Right forelimb (tissue), 1 donor: ENCODE measurements at places on chromosomes 2 and 18.

DNA sequence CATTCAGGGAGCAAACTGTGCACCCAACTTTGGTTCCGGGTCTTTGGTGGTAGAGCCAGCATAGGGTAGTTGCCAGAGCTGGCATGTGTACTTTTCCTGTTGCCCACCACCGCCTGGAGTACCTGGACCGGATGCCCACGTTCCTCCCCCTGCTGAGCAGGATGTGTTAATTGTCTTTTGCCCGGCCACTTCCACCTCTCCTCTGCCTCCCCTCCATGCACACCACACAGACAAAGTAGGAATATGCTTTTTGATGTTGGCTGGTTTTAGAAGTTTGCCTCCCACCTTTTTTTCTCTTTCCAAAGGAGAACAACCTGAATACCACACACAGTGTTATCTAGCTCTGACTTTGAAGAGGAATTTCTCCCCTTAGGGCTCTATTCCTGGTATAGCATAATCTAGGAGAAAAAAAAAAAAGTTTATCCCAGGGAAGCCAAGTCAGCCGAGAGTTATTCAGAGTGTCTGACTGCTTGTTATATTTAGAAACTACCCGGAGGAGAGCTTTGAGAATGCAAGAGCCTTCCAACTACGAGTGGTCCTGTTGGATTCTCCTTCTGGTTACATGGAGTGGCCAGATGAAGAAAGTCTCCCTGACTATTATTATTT lies 111.9 kb downstream of the SETBP1 start:
- no peak for DNase-seq

DNA sequence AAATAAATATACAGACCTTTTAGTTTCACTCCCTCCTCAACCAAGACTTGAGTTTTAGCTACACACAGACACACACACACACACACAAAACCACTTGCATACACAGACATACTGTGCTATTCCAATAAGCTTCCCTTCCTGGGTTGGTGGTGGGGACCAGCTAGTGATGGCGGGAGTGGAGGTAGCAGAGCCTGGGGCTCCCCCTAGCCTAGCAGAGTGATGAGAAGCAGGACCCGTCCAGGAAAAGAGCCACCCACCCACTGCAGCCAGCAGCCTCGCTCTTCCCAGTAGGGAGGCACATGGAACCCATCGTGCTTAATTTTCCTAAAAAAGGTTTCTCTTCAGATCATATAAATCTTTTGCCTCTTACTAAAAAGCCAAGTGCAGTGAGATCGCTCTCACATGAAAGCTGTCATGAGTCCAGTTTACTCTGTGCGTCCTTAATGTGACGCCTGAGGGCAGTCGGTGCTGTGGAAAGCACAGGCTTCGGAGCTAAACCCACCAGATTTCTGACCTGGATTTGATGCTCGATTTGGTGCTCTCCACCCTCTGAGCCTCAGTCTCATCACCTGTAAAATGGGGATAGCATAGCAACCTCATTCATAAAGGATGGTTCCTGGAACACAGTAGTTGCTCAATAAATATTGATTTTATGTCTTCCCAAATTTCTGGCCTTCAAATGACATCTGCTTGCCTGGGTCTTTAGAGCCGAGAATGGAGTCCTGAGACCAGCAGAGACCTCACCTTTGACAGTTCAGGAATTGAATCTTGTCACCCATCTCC lies 60.1 kb upstream of the YWHAQ start:
- DNase-seq, result no peak

GRCh38 chr2:60094450-60094929 lies 459.0 kb downstream of the BCL11A start:
- no peak for DNase-seq

- no peak for DNase-seq
These were observed 80.9 kb upstream of the PHLPP1 start for GRCh38 chr18:62634458-62634857.
